ENCODE measurements at places on chromosomes 3 and 15. TPM values are rescaled to one million over a fixed set of nuclear protein-coding genes. Genes with fewer than 3 reads are reported as not detected.

The SLC22A13 gene
- total RNA-seq, result 1.6 TPM

The ANP32A gene
- 30.0 TPM for total RNA-seq

The BUB1B gene
- 3.6 TPM for total RNA-seq

The C3orf85 gene
- total RNA-seq, result not detected

The UBE2E2 gene
- total RNA-seq, result 39.9 TPM

The CKMT1B gene
- total RNA-seq, result not detected

The SPCS1 gene
- 74.2 TPM for total RNA-seq

The PLCL2 gene
- total RNA-seq, result 5.4 TPM

The CYP8B1 gene
- not detected for total RNA-seq

The A4GNT gene
- not detected for total RNA-seq

The CASR gene
- not detected for total RNA-seq

The ALDH1A3 gene
- total RNA-seq, result 604 TPM

The SLC51B gene
- not detected for total RNA-seq

The C3orf49 gene
- total RNA-seq, result not detected

The CMC1 gene
- total RNA-seq, result 3.1 TPM
